Non-pigmented ciliary epithelial cell (primary cell): ENCODE measurements at places on chromosomes 3 and 15.

GRCh38 chr15:43283526-43283925, 16.8 kb upstream of the TGM5 start:
- DNase-seq, result no peak

- DNase-seq, result no peak
These were observed 7.1 kb downstream of the MSL2 start for GRCh38 chr3:136189043-136189442.

DNA sequence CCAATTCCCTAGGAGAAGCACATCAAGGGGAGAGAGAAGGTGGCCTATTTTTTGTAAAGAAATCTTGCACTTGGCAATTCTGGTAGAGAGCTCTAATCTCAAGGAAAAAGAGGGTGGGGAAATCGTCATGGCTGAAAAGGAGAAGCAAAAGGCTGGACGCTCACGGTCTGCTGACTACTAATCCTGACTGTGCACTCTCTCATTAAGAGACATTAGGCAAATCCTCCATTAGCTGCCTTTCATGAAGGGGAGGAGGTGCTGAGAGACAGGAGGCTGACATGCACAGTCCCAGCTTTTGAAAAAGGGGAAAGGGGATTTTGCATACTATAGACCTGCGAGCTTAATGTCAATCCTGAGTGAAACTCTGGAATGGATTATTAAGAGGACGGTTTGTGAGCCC, 170.0 kb downstream of the NR2F2 start:
- no peak for DNase-seq

DNA sequence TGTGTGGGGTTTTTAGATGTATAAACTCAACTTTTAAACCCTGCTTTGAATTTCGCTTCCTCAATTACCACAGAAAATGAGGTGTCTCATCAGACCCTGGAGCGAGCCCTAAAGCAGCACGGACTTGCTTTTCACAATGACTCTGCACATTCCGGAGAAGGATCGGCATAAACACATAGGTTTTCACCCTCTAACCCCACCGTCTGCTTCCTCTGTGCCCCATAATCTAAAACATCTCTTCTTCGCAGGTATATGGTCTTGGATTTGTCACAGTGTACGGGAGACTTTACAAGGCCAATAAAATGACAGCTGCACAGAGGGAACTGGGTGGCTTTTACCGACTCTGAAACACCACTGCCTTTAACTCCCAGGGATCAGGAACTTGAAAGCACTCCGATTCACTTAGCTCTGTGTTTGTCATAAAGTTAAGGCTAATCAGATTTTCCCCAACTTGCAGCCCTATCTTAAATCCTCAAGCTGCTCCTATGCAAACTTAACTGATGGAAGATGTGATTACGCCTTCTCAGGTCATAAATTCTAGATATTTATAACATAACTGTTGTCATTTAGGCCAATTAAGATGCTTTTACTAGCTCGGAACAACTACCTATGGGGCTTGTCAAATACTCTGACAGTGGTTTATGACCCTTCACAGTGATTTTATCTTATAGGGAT, 133.4 kb upstream of the WNT5A start:
- no peak for DNase-seq

GRCh38 chr3:25038271-25038670, 389.8 kb upstream of the RARB start:
- DNase-seq, result no peak

GRCh38 chr3:174229916-174230315, 629.2 kb upstream of the NAALADL2 start:
- DNase-seq, result no peak

DNA sequence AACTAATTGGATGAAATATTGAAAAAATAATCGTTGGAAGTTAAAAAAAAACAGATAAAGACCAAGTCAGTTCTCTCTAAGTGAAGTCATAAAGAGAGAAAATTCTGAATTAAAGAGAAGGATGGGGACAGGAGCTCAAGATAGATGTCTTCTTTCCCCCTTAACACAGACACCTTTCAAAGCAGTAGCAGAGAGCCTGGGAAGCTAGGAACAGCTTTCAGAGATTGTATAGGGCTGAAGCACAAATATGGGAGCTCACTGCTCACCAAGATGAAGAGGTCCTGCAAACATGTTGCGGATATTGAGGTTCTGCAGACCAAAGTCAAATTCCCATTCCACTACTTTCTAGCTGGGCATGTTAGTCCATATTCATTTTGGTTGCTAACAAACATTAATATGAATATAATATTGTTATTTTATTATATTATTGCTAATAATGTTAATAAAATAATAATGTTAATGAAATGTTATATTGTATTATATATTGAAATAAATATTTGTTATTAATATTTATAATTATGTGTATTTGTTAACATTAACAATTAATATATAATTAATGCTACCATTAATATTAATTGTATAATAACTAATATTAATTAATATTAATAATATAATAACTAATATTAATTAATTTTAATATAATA, 319.1 kb downstream of the OXSM start:
- DNase-seq, result no peak

GRCh38 chr3:107683447-107683846, 160.7 kb downstream of the BBX start:
- DNase-seq, result no peak

DNA sequence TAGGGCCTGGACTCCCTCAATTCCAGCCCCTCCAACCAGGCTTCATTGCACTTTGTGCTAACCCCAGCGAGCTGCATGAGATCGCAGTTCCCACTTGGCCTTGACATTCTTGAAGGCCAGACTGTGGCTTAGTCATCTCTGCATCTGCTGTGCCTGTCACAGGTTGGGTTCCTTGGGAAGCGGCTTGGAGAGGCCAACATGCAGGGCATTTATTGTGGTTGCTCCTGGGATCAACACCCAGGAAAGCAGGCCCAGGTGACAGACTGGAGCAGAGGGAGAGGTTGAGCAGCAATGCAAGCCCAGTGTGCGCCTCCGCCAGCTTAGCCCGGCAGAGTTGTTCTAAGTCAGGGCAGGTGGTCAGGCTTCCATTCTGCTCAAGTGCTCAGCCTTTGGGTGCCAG, 10.5 kb downstream of the ABCF3 start:
- DNase-seq, result no peak

DNA sequence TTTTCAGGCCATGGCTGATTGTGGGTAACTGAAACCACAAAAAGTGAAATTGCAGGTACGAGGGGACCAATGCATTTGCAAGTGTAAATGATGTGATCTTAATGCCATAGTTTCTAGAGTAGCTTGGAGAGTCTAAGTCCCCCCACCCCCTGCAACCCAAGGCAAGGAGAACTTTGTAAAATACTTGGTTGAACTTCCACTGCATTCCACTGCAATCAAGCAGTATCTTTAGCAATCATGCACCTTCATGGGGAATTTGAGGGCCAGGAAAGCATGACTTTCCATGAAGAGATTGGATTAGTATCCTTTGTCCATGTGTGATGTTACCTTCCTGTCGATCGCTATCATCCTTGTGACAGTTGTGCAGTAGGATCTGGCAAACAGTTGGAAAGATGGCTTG, 11.4 kb upstream of the CYP8B1 start:
- no peak for DNase-seq

DNA sequence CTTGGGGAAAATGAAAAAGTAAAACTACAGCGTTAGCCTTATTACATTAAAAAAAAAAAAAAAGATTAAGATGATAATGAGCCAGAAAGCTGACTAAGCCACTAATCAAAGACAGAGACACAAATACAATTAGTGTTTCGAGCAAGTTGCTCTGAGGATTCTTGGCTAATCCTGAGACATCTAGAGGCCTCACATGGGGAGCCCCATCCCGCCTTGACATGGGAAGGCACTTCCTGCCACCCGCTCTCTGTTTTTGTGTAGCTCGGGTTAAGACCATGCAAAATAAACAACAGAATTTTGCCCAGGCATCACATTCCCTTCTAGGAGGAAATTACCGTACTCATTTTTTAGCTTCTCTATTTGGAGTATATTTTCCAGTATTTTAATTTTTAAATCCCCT, 15.3 kb downstream of the HESX1 start:
- DNase-seq, result no peak

DNA sequence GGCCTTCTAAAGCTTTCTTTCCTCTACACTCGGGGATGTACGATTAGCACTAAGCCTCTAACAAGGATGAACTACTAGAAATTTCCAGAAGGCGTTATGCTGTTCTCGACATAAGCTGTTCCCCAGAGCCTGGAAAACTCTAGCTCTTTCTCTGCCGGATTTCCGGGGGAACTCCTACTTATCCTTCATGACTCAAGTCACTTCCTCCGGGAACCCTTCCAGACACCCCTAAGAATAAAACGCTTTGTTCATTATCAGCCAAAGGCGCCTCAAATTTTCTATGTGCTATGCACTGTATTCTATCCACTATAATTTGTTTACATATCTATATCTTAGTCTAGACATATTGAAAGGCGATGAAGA, 455 bp upstream of the SNAP23 start:
- DNase-seq, result no peak

- DNase-seq, result no peak
These were observed 23.6 kb downstream of the VEPH1 start for GRCh38 chr3:157479464-157480243.

- no peak for DNase-seq
These were observed 87.4 kb downstream of the FLNB start for GRCh38 chr3:58095603-58096138.

DNA sequence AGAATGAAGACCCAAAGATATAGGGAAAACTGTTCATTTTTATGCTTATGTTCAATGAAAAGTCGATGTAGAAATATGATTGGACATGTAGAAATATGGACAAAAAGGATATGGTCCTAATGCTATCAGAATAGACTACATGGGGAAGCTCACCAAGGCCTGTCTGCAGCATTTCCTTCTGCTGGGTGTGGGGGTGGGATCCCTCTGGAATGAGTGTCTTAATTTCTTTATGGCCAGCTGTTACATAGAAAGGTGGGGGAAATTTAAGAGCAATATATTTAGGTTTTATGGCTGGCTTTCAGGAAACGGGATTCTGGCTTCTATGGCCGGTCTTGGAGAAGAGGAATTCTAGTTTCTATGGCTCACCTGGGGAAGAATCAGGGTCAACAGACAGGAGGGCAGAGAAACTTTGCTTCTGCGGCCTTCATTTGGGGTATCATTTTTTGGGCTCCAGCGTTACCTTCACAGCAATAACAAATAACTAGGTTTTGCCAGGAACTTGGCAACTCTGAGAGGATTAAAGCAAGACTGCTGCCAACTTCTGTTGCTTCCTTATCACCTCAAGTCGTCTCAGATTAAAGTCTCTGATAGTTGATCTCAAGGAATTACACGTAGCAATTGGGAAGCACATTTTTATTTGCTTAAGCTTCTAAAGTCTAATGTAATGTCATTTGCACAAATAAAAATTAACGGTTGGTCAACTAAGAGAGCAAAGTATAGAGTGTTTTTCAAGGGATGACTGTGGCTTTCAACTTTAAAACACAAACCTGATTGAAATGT, 57.0 kb upstream of the GATM start:
- DNase-seq, result no peak

GRCh38 chr3:95474338-95474737, 1340.1 kb upstream of the EPHA6 start:
- DNase-seq, result no peak

- DNase-seq, result no peak
These were observed 5.6 kb downstream of the TIGIT start for GRCh38 chr3:114299421-114299820.

GRCh38 chr3:29771602-29772001, 490.7 kb downstream of the RBMS3 start:
- no peak for DNase-seq

GRCh38 chr3:117562000-117562399, 852.4 kb downstream of the TUSC7 start:
- DNase-seq, result no peak

DNA sequence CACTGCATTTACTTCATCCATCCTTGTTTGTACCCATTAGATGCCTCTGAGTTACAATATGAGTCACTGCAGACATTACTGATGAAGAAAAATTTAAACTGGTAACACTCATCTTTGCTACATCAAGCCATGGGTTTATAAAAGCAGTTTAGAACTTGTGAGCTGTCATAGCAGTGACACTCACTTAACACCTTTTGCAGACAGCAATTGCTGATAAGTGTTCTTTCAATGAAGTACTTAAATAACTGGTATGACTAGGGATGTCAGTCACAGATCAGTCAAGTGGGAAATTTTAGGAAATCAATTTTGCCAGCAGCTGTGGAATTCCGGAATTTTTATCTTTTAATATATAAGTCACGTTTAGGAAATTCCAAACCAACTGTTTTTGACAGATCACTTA, 643.0 kb downstream of the TBL1XR1 start:
- DNase-seq, result no peak

DNA sequence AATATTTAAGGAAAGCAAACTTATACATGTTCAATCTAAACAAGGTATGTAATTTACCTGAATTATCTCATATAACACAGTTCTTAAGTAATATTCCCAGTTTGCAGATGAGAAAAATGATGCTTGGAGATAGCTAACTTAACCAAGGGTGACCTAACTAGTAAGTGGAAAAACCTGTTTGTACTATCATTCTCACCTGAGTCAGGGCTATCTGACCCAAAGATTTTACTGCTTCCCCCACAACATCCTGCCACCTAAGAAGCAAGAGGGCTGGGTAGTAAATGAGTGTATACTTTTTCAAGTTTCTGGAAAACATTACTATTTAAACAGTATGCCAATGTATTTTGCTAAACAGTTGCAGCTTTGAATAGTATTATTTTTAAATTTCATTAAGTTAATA, 10.6 kb downstream of the TP63 start:
- DNase-seq, result no peak

DNA sequence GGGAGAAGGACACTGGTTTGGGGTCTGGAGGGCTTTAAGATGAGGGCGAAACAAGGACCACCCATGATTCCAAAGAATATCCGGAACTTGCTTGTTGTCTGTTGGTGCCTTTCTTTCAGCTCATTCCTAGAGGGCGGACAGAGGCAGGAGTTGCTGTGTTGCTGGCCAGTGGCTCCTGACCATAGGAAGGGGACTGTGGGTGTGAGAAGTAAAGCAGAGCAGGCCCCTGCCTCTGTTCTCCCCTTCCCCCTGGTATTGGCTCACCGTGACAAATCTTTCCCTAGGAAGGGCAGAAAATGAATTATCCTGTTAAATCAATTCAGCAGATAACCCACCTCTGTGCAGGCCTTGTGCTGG, 89.1 kb downstream of the LIPC start:
- DNase-seq, result no peak

GRCh38 chr3:24911076-24911475, 416.4 kb upstream of the THRB start:
- no peak for DNase-seq

DNA sequence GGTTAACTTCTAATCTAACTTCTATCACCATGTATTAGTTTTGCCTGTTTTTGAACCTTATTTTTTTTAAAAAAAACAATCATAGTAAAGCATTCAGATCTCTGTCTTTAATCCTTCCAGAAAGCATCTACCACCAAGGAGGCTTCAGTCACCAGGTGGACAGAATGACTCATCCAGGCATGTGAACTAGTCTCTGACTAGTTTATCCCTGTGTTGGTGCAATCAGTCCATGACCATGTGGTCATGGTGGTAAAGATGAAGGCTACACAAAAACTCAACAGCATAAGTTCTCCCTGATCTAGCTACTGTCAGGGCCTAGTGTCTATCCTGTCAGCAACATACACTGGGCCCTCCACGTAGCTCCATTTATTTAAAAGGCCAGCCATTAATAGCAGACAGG, 750.6 kb downstream of the AGBL1 start:
- no peak for DNase-seq
